IPS DF 19.7 (cell line): ENCODE measurements at places on chromosomes 4 and X.

DNA sequence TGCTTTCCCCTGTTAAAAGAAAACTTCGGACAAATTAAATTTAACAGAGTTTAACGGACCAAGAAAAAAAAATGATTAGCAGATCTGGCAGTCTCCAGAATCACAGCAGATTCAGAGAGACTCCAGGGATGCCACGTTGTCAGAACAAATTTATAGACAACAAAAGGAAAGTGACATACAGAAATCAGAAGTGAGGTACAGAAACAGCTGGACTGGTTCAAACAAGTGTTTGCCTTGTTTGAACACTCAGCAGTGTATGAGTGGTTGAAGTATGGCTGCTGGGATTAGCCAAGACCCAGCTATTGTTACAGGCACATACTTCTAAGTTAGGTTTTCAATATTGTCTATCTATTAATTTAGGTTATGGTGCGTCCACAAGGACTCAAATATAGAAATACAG lies 19.1 kb downstream of the PIR start:
- no peak for DNase-seq

DNA sequence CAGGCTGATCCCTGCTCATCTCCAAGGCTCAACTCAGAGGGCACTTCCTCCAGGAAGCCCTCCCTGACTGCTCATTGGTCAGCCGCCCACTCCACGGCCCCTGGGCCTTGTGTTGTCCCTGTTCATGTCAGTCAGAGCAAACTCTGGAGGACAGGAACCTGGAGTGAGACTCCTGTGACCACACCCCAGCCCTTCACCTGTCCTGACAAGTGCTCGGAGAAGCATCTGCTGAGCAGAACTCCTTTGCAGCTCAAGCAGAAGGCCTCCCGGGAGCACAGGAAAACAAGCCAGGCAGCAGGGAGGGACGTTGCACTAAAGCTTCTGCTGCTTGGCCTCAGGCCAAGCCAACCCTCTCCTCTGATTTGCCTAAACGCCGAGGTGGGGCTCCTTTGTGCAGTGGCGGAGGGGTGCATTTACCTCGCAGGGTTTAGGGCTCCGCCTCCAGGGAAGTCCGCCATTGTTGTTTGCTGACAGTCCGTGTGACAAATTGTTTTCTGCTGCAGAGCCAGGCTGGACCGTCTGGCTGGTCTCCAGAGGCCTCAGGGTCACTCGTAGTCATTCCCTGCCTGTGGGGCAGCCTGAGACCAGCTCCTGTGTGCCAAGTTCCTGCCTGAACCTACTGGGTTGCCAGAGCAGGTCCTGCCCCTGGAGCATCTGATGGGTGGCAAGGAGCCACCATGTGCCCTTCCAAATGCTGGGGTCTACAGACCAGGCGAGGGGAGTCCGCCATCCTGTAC lies 61.8 kb downstream of the C4orf50 start:
- no peak for DNase-seq

GRCh38 chrX:102767287-102767686 lies 46.7 kb downstream of the GPRASP3 start:
- DNase-seq, result no peak

DNA sequence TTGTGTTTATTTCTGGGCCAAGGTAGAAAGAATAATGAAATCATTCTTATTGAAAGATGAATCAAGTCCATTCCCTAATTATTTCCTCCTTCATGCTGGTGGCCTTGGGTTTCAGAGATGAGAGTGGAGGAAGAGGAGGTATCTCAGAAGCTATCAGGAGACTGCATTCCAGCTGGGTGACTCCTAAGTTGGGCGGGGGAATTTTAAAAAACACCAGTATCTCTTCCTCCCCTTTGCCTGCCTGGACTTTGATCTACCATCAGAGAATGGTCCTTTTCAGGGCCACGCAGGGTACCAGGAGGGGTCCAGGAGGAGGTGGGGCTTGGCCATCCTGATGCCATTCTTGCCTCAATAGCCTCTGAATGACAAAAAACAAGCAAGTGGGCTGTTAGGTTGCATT lies 104.4 kb downstream of the ASMT start:
- DNase-seq, result no peak

GRCh38 chr4:48173056-48173991 lies 39.3 kb upstream of the TXK start:
- no peak for DNase-seq

DNA sequence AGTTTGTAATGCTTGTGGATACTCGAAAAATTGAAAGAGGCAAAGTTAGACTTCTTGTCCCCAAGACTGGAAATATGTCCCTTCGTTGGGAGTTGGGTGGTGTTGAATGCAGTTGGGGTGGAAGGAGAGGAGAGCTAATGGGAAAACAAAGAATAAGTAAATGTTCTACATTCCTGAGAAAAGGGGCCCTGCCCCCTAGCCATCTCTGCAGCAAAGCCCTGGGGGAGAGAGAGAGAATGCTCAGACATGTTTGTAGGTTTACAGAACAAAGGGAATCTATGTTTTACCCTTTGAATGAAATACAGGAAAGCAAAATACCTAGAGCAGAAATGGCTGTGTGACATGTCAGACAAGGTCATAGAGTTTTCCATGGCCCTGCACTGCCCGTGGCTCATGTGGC lies 88.1 kb downstream of the RASL11B start:
- DNase-seq, result no peak

DNA sequence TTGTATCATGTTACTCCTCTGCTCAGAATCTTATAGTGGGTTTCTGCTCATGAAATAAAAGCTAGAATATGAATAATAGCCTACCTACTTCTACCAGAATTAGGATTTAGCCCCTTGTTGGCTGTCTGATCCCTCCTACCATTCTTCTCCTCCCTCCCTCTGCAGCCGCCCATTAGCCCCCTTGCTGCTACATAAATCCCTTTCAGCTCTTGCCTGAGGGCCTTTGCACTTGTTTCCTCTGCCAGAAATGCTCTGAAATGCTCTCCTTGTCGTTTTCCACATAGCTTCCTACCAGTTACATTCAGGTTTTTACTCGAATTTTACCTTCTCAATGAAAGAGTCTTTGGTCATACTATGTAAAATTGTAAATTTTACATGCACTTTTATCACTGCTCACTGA lies 159.2 kb downstream of the ADGRL3 start:
- no peak for DNase-seq

DNA sequence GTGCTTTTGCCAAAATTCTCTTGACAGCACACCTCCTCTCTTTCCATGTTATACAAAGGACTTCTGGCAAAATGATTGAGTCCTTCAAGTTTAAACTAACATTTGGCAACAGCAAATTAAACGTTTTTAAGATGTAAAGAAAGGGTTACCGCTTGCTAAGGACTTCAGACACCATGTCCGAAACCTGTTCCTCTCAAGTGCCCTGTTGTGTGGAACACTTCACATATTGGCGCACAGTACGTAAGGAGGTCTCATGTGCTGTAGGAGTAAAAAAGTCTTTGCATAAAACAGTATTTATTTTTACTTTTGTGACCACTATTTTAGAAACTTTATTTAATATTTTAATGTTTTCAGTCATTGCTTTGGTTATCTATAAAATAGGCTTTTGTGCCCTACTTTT lies 33.7 kb upstream of the HPRT1 start:
- no peak for DNase-seq

DNA sequence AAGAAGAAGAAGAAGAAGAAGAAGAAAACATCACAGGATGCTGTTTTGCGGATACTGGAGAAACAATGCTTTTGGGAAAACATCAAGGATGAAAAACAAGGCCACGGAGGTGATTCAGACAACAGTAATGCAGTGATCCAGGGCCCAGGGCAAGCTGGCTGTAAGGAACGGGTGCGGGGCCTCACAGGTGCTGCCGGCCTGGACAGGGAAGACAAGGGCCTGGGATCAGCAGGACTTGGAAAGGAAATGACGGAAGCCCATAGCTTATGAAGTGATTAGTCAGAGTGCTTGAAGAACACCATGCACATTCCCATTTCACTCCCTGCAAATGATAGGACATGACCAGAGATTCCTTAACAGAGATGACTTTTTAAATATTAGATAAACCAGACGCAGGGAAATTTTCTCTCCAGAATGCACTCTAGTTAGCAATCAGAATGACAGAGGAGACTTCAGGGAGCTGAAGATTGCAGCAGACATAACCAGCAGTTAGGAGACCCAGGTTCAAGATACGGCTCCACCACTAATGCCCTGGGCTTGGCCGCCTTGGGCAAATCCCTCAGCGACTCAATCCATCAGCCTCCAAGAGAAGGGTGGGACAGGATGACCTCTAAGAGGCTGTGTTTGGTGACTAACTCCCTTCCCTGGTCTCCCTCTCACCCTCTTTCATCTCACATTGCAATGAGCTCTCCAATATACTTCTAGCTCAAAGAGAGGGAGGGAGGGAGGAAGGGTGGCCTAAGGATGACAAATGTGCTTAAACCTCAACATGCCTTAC lies 54.1 kb downstream of the APBB2 start:
- DNase-seq, result no peak

GRCh38 chr4:80202741-80203553 lies 5.6 kb downstream of the PRDM8 start:
- no peak for DNase-seq

GRCh38 chr4:6620891-6621555 lies 19.5 kb upstream of the MRFAP1 start:
- no peak for DNase-seq

GRCh38 chrX:46918434-46918833 lies 6.2 kb downstream of the JADE3 start:
- DNase-seq, result no peak

GRCh38 chr4:125741825-125742452 lies 427.2 kb downstream of the FAT4 start:
- no peak for DNase-seq

DNA sequence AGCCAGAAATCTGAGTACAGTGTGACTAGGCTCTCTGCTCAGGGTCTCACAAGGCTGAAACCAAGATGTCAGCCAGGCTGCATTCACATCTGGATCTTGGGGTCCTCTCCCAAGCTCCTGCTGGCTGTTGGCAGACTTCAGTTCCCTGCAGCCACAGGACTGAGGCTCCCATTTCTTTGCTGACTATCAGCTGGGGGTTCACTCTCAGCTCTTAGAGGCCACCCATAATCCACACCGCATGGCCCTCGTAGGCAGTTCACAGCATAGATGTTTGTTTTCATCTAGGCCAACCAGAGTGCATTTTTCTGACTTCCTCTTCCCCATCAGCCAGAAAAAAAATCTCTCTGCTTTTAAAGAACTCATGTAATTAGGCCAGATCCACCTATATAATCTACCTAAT lies 8.2 kb upstream of the WDR44 start:
- DNase-seq, result no peak

DNA sequence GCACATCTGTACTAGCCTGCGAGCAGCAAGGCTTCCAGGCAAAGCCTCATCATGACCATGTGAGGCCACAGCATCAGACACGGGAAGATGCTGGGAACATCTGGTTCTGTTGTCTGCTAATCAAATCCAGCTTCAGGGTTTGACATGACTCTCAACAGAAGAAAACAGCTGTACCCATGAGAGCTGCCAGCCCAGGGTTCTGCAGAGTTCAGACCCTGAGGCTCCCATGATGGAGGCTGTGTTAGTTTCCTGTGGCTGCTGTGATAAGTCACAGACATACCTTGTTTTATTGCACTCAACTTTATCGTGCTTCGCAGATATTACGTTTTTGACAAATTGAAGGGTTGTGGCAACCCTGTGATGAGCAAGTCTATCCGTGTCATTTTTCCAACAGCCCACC lies 37.5 kb downstream of the JAKMIP1 start:
- DNase-seq, result no peak

GRCh38 chrX:24063488-24063887 lies 8.7 kb downstream of the EIF2S3 start:
- DNase-seq, result no peak

GRCh38 chr4:79197275-79198009 lies 128.4 kb downstream of the NAA11 start:
- DNase-seq, result no peak

- no peak for DNase-seq
Observed at GRCh38 chrX:79231662-79232061, 87.2 kb downstream of the GPR174 start.

- DNase-seq, result no peak
Observed at GRCh38 chrX:10047631-10048030, 80.5 kb downstream of the CLDN34 start.

GRCh38 chrX:48789366-48790220 lies 3.2 kb downstream of the GATA1 start:
- DNase-seq, result no peak

DNA sequence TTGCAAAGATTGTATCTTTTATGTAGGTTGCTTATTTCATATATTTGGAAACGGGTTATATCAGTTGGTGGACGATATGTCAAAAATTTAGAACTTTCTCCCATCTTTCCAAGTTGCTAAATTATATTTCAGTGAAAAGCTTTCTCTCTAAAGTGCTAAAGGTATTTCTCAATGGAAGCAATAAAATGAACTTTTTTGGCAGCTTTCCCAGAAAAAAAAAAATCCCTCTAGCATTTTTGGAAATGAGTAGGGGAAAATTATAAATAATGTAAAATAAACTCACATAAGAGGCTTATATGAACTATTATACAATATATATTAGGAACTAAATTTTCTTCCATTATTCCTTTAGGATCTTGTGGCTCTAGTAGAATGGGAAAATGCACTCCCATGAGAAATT lies 152.2 kb downstream of the GRID2 start:
- DNase-seq, result no peak
